ENCODE measurements at places on chromosomes 13 and 19.
A peak's percentile ranks its signal among the peaks of the same experiment; 100 is the strongest.

DNA sequence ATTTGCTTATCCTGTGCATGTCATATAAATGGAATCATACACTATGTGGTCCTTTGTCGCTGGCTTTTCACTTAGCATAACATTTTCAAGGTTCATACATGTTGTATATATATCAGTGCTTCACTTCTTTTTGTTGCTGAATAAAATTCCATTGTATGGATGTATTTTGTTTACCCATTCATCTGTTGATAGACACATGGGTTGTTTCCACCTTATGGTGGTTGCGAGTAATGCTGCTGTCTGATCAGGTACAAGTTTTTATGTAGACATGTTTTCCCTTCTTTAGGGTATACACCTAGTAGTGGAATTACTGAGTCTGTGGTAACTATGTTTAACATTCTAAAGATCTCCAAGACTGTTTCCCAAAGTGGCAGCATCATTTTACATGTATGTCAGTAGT, 102.5 kb downstream of the RNF17 start:
- DNase-seq = no peak

GRCh38 chr13:36261976-36262375, 35.6 kb downstream of the CCDC169 start:
- DNase-seq = no peak

DNA sequence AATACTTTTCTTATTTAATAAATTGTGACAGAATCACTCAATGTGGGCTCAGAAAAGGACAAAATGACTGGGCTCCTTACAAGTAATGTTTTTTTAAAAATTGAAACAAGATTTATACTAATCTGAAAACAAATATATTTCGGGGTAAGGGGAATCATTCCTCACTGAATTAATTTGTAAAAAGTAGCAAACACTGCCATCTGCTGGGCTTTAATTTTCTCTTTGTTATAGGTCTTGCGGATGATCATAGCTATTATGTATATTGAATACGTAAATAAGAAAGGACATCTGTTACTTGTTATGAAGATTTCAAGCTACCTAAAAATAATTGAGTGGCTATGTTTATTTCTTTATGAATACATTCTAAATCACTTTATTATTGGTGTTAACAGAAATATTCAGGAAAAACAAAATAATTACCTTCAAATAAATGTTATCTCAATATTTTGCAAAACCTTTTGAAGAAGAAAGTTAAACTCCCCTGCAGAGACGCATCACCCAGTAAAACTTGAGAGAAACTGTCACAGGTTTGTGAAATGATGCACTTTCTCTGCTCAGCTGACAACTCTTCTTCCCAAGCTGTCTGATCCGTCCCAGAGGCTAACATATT, 17.8 kb upstream of the ENOX1 start:
- DNase-seq = peak; percentile 69

DNA sequence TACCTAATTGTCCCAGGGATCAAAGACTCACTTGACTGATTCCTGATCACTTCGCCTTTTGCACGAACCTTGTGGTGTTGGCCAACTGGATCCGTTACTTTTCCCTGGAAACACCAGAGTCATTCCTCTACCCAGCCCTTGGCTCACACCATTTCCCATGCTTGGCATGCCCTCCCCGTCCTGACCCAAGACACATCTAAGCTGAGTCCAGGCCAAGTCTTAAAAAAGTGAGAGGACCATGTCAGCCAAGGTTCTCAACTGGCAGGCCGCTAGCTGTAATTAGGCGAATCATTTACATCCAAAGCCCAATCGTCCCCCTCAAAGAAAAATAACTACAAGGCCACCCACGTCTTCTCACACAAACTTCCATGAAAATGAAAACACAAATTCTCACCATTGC, 11.5 kb downstream of the PLAUR start:
- no peak for DNase-seq

GRCh38 chr19:48568345-48568886, 16.4 kb downstream of the SULT2B1 start:
- peak; percentile 68 for DNase-seq

DNA sequence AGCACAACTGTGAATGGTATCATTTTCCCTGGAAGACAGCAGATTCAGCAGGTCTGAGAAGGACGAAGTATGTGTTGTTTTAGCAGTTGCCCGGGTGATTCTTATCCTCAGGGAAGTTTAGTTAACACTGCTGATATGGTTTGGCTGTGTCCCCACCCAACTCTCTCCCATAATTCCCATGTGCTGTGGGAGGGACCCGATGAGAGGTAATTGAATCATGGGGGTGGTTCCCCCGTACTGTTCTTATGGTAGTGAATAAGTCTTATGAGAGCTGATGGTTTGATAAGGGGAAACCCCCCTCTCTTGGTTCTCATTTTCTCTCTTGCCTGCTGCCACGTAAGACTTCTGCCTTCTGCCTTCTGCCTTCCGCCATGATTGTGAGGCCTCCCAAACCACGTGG, 81.0 kb upstream of the UBAC2 start:
- DNase-seq = no peak

GRCh38 chr13:85420136-85420535, 379.1 kb downstream of the SLITRK6 start:
- DNase-seq = no peak

GRCh38 chr19:23521471-23521870, 126.2 kb upstream of the ZNF91 start:
- no peak for DNase-seq

- DNase-seq = peak; percentile 80
Observed at GRCh38 chr13:49996951-49997895, at the start of gene TRIM13. TRIM13 (plus strand) TSS chr13:49997042; CDS start chr13:50011941, 14,899 bp downstream.

GRCh38 chr19:5086725-5087439, 118.0 kb downstream of the KDM4B start:
- DNase-seq = no peak

DNA sequence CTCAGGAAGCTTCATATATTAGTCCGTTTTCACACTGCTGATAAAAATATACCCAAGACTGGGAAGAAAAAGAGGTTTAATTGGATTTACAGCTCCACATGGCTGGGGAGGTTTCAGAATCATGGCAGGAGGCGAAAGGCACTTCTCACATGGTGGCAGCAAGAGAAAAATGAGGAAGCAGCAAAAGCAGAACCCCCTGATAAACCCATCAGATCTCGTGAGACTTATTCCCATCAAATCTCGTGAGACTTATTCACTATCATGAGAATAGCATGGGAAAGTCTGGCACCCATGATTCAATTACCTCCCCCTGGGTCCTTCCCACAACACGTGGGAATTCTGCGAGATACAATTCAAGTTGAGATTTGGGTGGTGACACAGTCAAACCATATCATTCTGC, 23.1 kb downstream of the FLT3 start:
- DNase-seq = no peak

GRCh38 chr19:6551607-6552450, 21.0 kb downstream of the TNFSF9 start:
- no peak for DNase-seq

DNA sequence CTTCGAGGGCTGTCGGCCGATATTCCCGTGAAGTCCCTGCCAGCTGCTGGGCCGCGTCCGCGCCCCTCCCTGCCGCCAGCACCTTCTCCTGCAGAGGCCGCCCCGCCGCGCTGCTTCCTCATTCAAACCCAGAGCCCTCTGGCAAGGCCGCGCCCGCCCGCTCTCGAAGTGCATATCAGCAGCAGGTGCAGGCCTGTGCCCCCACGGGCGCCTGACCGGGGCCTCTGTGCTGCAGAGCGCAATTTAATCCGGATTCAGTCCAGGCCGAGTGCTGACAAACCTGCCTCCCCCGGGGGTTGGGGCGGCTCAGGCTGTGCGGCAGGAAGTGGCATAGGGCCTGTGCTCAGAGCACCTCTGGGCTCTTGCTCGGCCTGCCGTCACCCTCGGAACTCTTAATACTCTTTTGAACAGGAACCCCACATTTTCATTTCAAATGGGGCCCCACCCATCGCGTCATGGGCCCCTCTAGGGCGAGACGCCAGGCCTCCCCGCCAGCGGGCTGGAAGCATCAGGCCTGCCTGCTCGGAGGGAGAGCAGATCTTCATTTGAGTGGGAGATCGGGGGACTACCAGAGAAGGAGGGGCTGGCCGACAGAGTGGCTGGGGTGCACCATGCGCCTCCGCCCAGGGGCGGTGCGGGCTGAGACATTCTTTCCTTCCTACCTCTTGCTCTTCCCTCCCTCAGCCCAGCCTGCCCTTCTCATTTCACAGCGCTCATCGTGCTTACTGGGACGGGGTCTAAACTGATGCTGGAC, 125.7 kb downstream of the TNFRSF19 start:
- no peak for DNase-seq

GRCh38 chr19:46076031-46076880, 35.5 kb upstream of the IGFL4 start:
- no peak for DNase-seq

DNA sequence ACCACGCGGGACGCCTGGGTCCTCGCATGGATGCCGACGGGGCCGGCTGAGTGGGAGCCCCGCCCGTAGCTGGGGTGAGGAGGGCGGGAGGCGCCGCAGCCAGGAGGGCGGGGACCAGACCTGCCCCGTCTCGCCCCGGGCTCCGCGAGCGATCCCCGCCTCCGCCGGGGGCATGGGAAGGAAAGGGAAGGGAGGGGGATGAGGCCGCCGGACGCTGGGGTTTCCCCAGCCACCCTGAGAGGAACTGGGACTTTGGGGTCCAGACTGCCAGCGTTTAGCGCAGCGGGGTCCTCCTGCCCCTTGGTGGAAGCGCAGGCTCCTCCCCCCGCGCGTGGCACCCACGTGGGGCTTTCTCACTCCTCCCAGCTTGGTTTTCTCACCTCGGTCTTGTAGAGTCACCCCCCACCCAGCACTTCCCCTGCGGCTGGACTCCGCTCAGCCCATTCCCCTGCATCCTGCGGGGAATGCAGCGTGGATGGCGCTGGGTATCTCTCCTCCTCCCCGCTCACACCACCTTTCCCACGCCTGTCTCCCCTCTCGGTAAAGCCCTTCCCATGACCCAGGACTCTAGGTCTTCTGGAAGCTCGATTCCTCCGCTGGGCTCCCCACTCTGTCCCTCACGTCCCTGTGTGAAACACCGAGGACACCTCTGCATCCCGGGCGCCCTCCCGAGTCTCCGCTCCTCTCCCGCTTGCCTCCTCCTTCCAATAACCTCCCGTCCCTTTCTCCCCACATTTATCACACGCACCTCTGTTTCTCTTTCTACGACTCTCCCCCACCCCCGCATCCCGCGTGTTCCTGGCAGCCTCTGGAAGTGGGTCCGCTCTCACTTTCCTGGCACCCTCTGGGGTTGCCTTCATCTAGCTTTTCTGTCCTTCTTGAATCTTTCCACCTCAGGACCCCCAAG, 2.1 kb downstream of the TGFB1 start:
- DNase-seq = no peak

GRCh38 chr19:29596080-29596727, 9.9 kb upstream of the POP4 start:
- no peak for DNase-seq

- no peak for DNase-seq
Observed at GRCh38 chr13:98466634-98467236, 110.2 kb downstream of the STK24 start.

- no peak for DNase-seq
Observed at GRCh38 chr13:100091391-100091790, 2.5 kb downstream of the PCCA start.
